ENCODE measurements at places on chromosomes 6 and 20. TPM values are rescaled to one million over a fixed set of nuclear protein-coding genes. Genes with fewer than 3 reads are reported as not detected.

MCCD1 gene
- not detected for total RNA-seq

COL12A1 gene
- 61.8 TPM for total RNA-seq

WFDC12 gene
- not detected for total RNA-seq

CAP2 gene
- total RNA-seq: 8.9 TPM

MRAP2 gene
- total RNA-seq: 1.8 TPM

TMEM200A gene
- 15.6 TPM for total RNA-seq

SULF2 gene
- total RNA-seq: 66.1 TPM

SCRT2 gene
- not detected for total RNA-seq

DNA sequence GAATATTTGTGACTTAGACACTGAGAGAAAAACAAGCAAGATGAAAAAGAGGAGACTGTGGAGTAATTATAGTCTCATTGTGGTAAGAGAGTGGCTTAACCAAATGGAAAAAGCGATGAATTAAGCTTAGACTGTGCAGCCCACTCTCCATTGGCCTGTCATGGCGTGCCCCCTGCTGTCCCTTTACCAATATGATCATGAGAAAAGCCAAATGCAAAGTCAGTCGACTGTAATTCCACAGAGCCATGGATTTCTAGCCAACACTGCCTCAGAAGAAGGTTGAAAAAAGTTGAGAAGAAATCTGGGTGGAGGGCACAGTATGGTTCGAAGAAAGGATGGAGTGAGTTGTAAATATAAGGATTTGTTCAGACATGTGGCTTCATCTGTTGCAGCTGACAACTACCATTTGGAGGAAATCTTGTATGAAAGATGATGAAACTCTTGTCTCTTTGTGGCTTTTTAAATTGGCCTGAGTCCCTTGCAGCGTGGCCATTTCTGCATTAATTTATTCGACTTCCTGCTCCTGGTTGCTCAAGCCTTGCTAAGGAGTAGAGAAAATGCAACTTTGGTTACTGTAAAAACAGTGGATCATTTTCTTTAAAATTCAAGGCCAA lies 251.4 kb downstream of the DOK5 start:
- DNase-seq: peak; percentile 55

DNA sequence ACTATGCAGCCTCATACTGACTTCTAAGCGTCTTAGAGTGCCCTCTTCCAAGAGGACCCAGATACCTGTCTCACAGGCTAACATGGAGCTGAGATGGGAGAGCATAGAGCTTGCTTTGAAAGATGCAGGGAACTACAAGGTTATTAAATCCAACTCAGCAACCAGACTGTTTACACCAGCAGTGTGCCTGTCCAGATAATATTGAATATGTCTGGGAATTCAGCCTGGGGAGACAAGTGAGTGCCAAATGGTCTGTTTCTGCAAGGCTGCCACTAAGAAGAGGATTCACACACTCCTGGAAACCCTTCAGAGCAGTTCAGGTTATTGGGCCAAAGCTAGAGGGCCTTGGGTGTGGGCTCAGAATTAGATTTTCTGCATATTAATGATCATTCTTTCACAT lies 547.8 kb downstream of the PTPRT start:
- no peak for DNase-seq

- DNase-seq: no peak
Measured at GRCh38 chr6:166197361-166197760, 29.7 kb upstream of the TBXT start.

- no peak for DNase-seq
Measured at GRCh38 chr6:113595911-113596376, 261.2 kb upstream of the MARCKS start.

DNA sequence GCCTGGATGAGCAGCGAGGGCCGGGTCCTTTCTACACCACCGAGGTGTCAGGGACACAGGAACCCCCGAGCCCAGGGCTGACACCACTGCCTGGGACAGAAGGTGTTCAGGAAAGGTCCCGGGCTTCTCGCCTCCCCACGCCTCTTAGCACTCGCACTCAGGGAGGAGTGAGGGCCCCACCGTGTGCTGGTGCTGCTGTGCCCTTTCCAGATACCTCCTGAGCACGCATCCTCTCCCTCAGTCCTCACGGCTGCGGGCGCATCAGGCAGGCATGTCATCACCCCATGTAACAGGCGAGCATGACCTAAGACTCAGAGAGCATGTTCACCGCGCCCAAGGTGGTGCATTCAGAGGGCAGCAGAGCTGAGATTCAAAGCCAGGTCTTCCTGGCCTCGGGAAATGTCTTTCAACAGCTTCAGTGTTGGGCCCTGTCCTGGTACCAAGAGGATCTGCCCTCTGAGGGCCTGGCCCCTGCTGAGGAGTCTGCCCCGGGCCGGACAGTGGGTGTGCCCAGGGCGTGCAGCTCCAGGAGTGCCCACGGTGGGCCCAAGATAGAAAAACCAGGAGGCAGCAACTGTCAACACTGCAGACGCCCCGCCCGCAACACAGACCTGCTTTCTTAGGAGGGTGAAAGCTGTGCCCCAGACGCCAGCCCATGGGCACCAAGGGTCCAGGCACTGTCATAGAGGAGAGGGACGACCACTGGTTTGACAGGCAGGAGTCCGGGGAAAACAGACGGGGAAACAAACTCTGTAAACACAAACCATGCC lies 29.2 kb downstream of the TGM2 start:
- peak; percentile 43 for DNase-seq

DNA sequence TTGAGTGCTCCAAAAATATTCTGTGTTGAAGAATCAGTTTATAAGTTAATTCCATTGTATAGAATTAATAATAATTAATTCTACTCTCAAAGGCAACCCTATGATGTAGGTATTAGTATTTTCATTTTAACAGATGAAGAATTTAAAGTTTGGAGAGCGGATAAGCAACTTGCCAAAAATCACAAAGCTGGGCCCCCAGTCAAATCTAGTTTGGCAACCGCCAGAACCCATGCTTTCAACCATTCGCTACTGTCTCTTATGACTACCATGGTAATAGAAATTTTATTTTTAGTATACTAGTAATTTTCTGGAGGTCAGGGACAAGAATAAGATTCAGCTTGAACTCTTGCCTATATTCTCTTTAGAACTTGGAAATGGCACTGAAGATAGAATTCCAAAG lies 229.8 kb downstream of the IBTK start:
- no peak for DNase-seq

- DNase-seq: no peak
Measured at GRCh38 chr6:14645841-14646240, 528.3 kb downstream of the CD83 start.

GRCh38 chr20:36217226-36217625 lies 19.1 kb upstream of the AAR2 start:
- DNase-seq: peak; percentile 81

DNA sequence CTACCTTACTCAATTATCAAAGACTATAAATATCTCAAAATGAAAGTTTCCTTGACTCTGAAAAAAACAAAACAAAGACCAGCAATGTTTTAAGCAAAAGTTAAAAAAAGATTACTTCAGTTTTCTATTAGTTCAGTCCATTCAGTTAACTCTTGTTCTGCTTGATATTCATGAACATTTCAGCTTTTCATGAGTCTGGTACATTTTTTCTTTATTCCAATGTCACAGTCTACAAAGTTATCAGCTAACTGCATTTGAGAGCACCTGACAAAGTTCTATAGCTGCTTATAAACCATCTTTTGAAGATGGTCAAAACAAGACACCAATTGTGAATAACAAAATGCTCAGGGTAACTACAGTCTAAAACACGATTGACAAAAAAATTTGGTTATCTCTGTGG lies 156.1 kb upstream of the NOX3 start:
- no peak for DNase-seq

- DNase-seq: no peak
Measured at GRCh38 chr20:52318651-52319050, 127.1 kb upstream of the ZFP64 start.
